NCI-H187 treated with DMSO at 0.1 percent for 48 hours (cell line): ENCODE measurements at places on chromosomes 13 and 19.

DNA sequence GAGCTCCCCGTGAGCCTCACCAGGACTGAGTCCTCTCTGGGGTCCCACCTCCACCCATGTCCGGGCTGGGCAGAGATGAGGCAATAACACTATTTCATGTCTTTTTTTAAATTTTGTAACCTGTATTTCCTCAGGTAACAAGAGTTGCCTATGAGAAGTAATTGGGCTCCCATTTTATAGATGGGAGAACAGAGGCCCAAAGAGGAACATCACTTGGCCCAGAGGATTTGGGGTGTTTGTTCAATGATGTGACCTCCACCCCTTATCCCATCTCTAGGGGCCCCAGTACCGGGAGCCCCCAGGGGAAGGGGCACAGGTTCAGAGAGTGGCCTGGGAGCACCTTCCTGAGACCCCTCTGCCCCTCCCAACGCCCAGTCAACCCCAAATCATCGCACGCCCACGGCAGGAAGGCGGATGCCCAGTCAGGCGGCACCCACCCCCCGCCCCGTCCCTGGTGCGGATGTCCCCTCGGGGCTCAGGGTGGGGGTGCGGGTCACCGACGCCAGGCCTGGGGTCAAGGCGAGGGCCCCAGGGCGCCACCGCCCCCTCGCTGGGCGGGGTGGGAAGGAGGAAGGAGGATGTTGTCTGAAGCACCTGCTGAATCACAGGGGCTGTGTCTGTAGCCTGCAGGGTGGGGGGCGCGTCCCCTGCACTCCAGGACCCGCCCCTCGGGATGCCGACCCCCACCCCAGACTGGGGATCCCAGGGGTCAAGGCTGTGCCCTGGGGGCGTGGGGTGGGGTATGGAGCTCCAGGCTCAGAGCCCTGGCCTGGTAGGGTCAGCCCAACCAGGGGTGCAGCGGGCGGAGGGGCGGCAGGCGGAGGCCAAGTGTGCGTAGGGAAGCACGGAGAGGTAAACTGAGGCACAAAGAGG is 9.0 kb upstream of the CIRBP start:
- no peak for DNase-seq

DNA sequence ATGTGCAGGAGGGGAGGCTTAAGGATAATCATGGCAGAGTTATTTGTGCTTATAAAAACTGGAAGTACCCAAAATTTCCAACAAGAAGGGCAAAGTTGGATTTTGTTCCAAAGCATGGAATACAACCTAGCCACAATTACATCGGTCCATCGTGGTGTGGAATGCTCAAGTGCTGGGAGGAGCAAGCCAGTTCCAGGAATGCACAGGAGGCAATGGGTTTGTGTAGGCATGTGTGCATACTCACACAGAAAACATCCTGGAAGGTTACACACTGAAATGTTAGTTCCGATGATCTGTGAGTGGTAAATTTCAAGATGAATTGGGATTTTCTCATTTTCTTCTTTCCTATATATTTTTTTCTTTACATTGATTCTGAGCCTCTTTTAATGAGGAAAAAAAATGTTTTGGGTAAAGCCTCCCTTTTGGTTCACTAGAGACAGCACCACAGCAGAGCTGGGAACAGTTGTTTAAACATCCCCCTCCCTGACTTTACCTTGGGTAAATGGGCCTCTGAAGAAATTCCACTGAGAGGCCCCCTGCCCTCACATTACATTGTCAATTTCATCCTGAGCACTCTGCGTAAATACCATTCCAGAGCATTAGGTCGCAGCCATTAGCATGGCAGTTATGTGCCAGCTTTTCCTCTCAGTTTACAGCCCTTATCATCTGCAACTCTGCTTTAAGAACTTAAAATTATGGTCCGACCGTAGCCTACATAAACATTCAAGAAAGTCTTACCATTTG is 122.0 kb downstream of the UQCRFS1 start:
- no peak for DNase-seq

- DNase-seq: no peak
Measured at GRCh38 chr13:60990032-60990733, 425.5 kb downstream of the PCDH20 start.

GRCh38 chr19:17450264-17451075 is 2.0 kb upstream of the TMEM221 start:
- no peak for DNase-seq

- DNase-seq: no peak
Measured at GRCh38 chr13:90947976-90948375, 399.5 kb upstream of the MIR17HG start.

DNA sequence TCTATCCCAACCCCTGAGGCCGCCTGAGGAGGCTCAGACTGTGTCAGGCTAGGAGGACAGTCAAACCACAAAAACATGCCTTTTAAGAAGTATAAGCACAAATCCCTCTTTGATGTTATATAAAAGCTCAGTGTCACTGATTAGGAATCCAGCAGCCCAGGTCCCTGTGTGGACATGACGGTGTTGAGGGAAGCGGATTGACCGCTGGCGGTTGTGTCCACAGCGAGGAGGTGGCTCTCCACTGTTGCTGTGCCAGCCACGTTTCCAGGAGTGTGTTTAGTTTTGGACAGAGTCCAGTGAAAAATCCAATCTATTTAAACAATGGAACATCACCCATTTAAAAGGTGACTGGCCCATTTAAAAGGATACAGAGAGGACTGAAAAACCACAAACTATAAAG is 7.5 kb upstream of the GJA3 start:
- DNase-seq: no peak

- no peak for DNase-seq
Measured at GRCh38 chr13:29505950-29506349, 89.5 kb downstream of the SLC7A1 start.

GRCh38 chr13:87536499-87536898 is 134.7 kb upstream of the SLITRK5 start:
- DNase-seq: no peak

DNA sequence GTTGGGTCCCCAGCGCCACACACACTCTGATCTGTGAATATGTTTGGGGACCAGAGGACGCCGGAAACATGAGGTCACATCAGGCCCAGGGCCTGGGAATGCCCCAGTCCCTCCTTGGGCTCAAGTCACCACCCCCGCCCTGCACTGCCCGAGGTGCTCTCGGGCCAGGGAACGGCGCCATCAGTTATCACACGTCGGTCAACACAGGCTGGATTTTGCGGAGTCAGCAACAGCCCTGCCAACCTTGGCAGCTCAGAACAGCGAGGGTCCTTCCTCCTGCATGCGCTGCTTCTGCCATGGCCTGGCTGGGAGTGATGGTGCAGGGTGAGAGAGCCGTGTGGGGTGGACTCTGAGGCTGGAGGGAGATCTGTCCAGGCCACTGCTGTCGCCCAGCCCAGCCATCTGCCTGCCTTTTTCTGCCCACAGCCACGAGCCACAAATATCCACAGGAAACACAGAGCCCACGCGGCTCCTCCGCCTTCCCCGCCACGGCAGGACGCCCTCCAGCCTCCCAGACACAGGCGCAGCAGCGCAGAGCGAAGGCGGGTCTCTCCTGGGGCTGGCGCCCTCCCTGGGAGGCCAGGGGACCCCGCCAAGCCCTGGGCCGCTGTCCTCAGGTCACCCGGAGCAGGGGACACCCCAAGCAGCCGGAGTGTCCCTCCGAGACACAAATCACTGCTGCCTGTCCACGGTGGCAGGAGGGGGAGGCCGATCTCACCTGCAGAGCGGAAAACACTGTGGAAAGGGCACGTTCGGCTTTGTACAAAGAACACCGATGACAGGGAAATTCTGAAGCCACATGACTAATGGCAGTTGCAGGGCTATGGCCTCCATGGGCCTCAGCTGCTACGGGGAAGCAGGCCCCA is 31.6 kb upstream of the CACTIN start:
- no peak for DNase-seq

GRCh38 chr19:48295458-48295857 is 25.6 kb downstream of the ZNF114 start:
- DNase-seq: no peak

DNA sequence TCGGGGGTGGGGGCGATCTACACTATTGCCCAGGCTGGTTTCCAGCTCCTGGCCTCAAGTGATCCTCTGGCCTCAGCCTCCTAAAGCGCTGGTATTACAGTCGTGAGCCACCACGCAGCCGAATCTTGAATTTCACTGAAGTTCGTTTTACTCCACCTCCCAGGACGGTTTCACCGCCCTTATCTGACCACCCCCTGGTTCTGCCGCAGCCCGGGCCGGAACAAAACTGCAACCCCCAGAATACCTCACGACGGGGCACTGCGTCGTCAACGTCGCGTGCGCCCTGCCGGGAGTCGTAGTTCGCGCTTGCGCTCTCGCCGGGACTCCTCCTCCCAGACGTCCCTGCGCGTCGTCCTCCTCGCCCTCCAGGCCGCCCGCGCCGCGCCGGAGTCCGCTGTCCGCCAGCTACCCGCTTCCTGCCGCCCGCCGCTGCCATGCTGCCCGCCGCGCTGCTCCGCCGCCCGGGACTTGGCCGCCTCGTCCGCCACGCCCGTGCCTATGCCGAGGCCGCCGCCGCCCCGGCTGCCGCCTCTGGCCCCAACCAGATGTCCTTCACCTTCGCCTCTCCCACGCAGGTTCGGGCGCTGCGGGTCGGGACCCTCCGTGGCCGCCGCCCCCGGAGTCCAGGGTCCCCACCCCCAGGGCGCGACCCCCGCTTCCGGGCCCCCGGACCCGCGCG is at the start of gene ATP5F1D:
Gene ATP5F1D (plus strand): TSS at position 335 of the 679 bp plus-strand sequence. CDS start 100 bp downstream, at position 435.
- DNase-seq: peak; percentile 82

DNA sequence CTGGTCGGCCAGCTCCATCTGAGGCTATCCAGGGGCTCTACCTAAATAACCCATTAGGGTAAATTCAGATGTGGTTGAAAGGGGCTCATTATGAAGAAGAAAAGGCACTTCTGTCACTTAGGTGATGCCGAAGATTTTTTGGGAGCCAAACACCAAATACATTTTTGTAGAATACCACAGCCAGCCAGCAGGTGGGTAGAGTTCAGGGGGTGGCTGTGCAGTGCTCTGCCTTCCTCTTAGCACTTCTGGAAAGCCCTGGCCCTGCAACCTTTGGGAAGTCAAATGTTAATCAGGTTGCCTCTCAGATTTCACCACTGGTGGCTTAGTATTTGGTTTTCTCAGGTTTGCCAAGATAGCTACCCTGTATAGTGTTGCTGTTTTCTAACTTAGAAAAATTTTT is 18.5 kb upstream of the GPR18 start:
- DNase-seq: no peak

DNA sequence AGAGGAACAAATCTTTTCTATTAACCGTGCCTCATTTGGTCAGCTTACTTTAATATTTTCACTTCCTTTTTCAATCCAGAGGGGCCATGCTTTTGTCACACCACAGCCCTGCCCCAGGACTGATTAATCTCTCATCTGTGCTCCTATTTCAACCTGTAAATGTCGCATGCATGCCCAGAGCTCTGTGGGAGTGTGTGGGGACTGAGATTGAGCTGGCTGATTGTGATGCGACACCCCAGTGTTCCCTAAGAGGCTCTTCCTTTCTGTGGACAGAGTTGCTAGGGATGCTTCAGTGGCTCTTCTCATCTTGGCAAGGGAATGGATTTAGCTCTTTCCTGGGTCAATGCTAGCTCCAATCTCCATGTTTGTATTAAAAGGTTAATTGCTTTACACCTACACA is 249.6 kb downstream of the TDRD3 start:
- no peak for DNase-seq

DNA sequence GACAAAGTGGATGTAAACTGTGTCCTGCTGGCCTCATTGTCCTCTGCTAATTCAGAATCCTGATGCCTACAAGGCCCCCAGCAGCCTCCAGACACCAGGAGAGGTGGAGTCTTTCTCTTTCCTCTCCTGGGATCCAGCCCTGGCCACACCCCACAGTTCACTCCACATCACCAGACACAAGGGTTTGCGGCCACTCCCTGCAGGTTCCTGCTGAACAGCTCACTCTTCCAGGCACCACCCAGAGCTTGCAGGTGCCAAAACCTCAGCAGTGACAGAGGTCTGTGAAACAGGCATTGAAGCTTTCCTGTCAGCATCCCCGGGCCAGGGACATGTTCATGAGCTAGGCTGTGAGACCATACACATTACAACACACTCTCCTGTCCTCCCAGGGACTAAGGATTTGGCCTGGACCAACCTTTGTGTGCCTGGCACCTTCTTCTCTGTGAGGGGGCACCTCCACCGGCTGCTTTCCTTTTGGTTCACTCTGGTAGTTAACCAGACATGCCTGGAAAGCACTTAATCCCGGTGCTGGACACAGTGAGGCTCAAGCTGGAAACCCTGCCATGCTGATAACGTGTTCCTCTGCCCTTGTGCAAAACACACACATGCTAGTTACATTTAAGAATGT is 11.1 kb upstream of the ATP12A start:
- DNase-seq: no peak

- DNase-seq: no peak
Measured at GRCh38 chr13:52850396-52851136, 2.1 kb upstream of the PCDH8 start.

DNA sequence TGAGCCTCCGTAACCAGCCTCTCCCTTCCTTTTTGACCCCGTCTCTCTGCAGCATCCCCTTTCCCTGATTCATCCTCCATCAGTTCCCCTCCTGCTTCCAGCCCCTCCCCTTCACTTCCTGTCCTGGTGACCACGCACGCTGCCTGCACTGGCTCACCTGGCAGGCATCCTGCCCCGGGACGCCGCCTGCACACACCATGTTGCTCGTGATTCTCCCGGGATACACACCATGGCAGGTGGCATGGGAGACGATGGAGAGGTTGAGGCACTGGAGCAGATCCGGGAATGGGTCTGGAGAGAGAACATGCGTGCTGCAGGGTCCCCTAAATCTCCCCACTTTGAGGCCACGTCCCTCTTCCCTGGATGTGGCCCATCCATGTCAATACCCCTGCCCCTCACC is 4.2 kb downstream of the KLK12 start:
- DNase-seq: no peak

GRCh38 chr19:16070366-16070990 is 5.8 kb upstream of the TPM4 start:
- no peak for DNase-seq

DNA sequence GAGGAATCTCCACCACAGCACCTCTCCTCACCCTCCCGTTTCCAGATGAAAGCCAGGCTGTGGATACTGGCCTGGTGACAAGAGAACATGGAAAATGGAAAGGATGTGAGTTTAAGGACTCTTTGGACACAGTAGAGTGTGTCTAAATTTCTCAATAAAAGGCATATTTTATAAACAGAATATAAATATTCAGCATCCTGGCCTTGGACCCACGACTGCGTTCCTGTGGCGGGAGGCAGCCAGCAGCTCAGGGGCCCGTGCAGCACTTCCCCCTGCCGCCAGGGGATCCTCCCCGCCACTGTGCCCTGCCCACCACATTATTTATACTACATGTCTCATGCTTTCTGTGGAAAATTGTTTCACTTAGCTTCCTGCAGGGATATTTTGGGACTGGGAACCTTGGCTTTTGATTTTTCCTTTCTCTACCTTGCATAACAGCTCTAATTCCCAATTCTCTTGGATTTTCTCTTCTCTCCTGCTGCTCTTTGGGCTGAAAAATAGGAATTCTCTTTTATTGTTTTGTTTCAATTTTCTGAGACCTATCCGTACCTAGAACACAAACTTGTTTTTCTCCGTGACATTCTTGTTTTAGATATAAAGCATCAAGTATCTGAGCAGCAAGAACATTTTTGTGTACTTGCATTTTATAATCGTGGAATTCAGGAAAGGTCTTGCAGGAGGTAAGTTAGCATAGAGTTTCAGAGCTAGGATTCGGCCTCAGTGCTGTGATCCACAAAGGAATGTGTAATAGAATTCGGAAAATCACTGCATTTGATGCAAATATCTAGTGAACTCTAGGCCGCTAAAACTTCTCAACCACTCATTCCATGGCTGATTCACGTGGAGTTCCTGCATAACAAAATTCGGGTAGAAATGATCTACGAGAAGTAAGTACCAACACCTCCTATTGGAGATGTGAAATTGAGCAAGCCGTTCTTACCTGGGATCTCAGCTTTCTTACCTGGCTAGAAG is 107.7 kb upstream of the SPATA13 start:
- no peak for DNase-seq

- no peak for DNase-seq
Measured at GRCh38 chr13:20165417-20166257, 4.8 kb upstream of the GJA3 start.
